ENCODE measurements at places on chromosomes 2 and 18.

DNA sequence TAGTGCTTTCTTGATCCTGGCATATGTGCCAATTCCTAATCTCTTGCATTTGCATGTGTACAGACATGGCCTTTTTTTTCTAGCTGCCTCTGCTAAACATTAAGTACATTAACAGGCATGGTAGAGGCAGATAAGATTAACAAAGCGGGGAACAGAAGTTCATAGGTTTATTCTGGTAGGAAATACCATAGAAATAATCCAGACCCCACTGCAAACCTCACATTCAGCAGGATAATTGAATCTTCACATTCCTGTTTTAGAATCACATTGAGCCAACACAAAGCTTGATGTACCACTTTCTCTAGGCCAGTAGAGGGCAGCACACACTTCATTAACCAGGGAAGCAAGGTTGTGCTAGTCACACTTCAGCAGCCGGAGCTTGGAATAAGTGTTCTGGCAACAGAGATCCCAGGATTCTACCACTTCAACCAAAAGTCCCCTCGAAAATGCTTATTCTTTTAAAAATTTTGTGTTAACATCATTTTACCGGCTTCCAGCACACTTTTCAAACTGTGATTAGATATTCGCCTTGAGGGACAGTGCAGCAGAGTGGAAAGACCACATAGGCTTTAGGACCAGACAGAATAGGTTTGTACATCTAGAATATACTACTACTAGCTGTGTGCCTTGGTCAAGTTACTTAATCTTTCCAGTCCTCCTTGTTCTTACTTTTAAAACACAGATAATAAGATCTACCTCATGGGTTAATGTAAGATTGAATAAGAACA, 420.2 kb upstream of the CHST9 start:
- DNase-seq = peak; percentile 85

DNA sequence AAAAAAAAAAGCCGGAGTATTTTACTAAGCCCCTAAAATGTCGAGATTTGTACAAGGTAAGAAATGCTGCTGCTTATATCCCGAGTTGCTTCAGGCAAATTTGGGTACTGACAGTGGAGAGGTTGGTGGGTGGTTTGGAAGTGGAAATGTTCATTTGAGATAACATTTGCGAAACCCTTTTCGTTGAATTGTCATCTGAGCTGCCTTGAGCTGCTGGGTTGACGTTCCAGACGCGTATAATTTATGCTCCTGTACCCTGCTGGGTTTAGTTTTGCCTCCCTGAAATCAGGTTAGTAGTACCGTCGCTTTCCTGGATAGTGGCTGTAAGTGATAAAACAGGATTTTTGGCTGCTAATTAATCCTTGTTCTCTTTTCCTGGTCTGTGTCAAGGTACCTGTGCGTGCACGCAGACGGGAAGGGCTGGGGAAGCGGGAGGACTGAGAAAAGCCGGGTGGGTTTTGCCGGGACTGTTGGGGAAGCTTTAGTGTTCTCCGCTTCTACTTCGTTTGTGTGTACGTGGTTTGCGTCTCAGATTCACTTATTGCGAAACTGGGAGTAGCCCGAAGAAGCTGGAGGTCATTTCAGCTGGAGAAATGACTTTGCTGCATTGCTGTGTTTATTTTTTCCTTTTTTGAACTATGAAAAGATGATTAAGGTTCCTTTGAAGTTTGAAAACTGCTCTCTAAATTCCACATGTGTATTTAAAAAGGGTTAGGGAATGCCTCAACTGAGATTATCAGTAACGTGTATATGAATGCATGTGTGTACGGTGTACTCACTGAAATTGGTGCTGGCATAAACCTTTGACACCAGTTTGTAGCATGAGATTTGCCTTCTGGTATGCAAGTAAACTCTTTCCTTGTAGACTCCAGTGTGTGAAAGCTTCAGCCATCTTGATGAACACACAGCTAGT, 709 bp downstream of the UGP2 start:
- peak; percentile 48 for DNase-seq

DNA sequence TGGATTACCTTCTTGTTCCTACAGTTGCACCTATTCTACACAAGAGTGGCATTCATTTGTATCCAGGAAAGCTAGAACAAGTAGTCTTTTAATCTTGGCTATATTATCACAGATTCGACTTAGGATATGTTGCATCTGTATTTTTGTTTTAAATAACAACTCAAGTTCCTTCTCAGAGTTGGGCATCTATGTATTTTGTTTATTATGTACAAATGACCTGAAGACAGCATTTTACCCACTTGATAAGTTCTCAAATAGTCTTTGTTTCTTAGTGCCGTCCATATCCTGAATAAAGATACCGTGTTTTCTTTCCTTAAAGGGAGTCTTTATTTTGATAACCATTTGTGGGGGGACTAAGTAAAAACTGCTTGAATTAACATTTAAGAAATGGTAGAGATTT, 2.9 kb downstream of the ITPRID2 start:
- DNase-seq = no peak

DNA sequence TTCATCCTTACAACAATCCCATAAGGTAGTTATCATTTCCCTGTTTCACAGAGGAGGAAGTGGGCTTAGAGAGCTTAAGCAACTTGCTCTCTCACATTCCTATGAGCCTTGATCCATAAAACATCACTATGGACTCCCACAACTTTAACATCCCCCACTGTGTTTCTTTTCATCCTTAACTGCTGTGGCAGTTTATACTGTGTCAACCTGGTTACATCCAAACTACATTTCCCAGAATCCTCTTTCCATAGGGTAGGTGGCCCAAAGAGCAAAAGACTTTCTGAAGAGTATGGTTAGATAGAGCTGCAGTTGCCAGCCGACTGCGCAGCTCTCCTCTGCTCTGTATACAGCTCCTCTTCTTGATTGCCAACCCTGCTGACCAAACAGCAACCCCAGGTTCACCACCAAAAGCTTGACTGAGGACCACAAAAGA, 22.5 kb downstream of the MAP3K2 start:
- DNase-seq = peak; percentile 29

GRCh38 chr18:67132919-67133318, 383.6 kb downstream of the DSEL start:
- no peak for DNase-seq

- no peak for DNase-seq
Observed at GRCh38 chr18:70207181-70207580, 1.7 kb upstream of the RTTN start.

DNA sequence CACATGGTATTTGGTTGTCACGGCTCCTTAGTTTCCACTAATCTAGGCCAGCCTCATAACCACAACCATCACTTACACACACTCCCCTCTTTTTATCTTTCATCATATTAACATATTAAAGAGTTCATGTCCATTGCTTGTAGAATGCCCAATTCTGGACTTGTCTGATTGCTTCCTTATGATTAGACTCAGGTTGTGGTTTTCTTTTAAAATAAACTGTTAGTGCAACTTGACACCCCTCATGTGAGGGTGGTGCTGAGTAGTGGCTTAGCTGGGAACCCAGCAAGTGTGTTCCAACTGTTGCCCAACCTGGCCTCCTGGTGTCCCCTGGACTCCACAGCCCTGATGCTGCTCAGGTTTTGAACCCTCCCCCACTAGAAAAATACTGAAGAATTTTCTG, 20.1 kb upstream of the CD207 start:
- no peak for DNase-seq

GRCh38 chr2:174839662-174840061, 75.4 kb upstream of the CHRNA1 start:
- DNase-seq = no peak

- DNase-seq = no peak
Observed at GRCh38 chr2:11746807-11747459, 501 bp downstream of the LPIN1 start.

- no peak for DNase-seq
Observed at GRCh38 chr2:175585496-175585895, 404.0 kb upstream of the ATP5MC3 start.

- DNase-seq = no peak
Observed at GRCh38 chr2:187509667-187510417, 44.4 kb downstream of the TFPI start.

DNA sequence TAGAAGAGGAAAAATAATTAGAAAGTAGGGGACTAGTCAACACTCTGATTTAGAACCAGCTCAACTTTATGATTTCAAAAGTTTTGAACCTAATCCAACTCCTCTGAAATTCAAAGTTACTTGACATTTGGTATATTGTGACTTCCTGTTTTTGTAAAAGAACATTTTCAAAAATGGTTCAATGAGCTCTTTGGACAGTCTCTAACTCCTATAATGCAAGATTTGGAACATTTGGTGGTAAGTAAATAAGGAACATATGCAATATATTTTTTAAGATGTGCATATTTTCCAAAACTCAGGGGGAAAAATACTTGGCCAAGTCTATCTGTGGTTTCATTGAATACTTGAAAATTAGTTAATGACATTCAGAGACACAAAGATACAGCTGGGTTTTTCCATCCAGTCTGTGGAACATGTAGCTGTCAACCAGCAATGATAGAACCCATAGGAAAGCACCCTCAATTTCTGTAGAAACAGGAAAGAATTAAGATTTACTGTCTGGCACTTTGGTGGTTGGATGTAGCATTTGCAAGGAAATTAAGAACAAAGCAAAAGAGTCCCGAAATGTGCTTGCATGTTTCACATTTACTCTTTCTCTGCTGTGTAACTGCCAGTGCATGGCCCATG, 17.0 kb upstream of the ANKRD44 start:
- no peak for DNase-seq

- DNase-seq = no peak
Observed at GRCh38 chr18:68316636-68317035, 398.3 kb downstream of the TMX3 start.

GRCh38 chr18:65049586-65049985, 701.2 kb upstream of the CDH7 start:
- DNase-seq = no peak

GRCh38 chr2:226154610-226155009, 645.0 kb downstream of the IRS1 start:
- DNase-seq = no peak

DNA sequence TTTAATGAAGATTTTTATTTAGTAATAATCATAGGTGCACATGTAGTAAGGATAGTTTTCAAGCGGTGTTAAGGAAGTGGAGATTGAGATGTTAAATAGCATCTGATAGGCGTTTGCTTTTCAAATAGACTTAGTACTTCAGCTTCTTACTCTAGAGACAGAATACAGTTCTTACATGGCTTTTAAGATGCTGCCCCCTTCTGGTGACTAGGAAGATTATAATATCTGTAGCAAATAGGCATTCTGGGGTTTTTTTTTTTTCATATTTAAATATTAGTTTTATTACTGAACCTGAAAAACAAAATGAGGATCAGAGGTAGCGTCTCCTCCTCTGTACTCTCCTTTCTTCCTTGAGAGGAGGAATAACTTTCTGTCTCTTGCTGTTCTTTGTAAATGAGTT, 100.2 kb downstream of the AGAP1 start:
- DNase-seq = peak; percentile 72

DNA sequence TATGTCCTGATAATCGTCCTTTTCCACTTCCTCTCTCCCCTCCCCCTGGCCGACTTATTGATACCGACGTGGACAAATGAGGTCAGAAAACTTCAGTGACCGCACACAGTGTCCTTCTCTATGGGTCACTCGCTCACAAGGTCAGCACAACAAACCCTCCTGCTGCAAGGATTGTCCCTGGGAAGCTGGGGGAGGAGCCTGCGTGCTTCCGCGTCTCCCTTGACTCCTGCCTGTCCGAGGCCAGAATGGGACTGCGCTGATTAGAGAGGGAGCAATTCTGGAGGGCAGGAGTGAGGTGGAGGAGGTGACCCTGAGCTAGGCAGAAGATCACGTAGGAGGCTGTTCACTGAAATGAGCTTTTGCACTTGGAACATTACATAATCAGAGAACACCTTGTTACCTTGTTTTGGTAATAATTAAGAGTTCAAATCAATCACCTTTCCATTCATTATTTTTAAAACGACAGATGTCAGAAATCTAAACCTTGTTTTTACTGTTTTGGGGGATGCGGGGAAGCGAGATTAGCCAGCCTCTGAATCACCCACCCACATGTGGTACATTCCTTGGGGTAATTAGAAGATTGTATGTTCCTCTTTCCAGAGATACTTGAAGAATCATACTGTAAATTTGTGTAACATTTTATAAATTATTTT, 70.6 kb downstream of the CTAGE1 start:
- DNase-seq = peak; percentile 38

GRCh38 chr18:47469576-47469975, 218.1 kb upstream of the SKOR2 start:
- DNase-seq = no peak

GRCh38 chr18:59994357-59994756, 94.6 kb downstream of the PMAIP1 start:
- no peak for DNase-seq

GRCh38 chr2:27024812-27025211, 8.0 kb upstream of the TMEM214 start:
- DNase-seq = no peak

GRCh38 chr18:47917923-47918610, 12.4 kb downstream of the SMAD2 start:
- no peak for DNase-seq

DNA sequence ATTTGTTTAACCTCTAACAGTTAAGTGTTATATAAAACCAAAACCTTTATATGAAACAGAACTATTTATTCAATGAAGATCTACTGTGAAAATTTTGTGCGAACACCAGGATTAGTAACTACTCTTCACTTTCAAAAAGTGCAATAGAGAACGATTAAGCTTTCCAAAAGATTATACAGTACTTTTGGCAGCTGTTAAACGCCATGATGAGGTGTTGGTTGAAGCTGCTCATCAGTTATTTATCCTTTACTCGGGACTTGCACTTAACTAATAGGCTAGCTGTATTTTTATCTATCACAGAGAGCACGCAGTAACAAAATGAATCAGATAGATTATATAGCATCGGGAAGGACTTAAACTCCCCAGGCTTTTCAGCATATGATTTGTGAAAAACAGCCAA, 113.6 kb downstream of the GCA start:
- DNase-seq = no peak

DNA sequence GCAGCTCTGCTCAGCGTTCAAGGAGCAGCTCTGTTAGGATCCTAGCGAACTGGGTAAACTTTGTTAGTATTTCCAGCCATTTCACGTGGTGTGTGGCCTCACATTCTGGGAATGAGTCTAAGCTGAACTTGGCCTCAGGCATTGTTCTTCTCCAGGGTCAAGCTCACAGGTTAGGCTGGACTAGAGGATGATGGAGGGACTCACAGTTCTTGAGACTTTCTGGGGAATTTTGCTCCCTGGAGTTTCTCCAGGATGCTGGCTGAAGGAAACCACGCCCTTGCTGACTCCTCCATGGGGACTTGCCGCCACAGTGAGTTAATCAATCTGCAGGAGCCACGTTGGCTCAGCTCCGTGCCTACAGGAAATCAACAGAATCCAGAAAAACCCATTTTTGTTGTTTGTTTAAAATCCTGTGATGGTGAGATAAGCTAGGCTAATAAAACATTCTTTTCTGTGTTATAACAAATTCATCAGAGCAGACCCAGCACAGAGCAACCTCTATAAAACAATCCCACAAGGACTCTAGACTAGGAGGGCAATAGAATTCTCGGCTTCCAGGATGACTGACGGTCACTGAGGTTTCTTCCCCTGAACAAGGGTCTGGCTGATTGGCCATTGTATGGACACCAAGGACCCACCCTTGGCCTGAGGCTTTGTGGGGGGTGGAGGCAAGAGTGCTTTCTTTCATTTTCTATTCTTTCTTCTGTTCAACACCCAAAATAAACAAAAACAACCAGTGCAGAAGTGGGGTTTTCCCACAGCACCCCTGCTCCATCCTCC, 12.6 kb downstream of the CNDP1 start:
- no peak for DNase-seq

GRCh38 chr18:74528478-74528877, 5.8 kb upstream of the CNDP1 start:
- no peak for DNase-seq

GRCh38 chr18:29960539-29960938, 1082.0 kb downstream of the DSC3 start:
- DNase-seq = no peak
